ENCODE measurements at places on chromosomes 4 and X. TPM values are rescaled to one million over a fixed set of nuclear protein-coding genes. Genes with fewer than 3 reads are reported as not detected.

GRCh38 chrX:71935476-71935875, 24.8 kb downstream of the NHSL2 start:
- no peaks in the 10 kb centered on the region for H3K4me1 ChIP-seq
- H3K27me3 ChIP-seq = no peaks in the 10 kb centered on the region
- H3K27ac ChIP-seq = no peak overlapping the region
- peak; percentile 65 for DNase-seq
- H3K36me3 ChIP-seq = no peaks in the 10 kb centered on the region
- H3K4me3 ChIP-seq = no peak overlapping the region

GRCh38 chr4:144611850-144612249, 34.1 kb upstream of the HHIP start:
- no peak overlapping the region for H3K4me3 ChIP-seq
- no peak overlapping the region for H3K27ac ChIP-seq
- DNase-seq = no peak
- no peaks in the 10 kb centered on the region for H3K4me1 ChIP-seq

SULT1E1 gene
- not detected for total RNA-seq

GRCh38 chr4:22848332-22848731, 155.6 kb downstream of the GBA3 start:
- no peak overlapping the region for H3K4me3 ChIP-seq
- no peaks in the 10 kb centered on the region for H3K27me3 ChIP-seq
- H3K4me1 ChIP-seq = no peaks in the 10 kb centered on the region
- H3K27ac ChIP-seq = no peak overlapping the region
- DNase-seq = no peak

DGKK gene
- total RNA-seq = not detected

DNA sequence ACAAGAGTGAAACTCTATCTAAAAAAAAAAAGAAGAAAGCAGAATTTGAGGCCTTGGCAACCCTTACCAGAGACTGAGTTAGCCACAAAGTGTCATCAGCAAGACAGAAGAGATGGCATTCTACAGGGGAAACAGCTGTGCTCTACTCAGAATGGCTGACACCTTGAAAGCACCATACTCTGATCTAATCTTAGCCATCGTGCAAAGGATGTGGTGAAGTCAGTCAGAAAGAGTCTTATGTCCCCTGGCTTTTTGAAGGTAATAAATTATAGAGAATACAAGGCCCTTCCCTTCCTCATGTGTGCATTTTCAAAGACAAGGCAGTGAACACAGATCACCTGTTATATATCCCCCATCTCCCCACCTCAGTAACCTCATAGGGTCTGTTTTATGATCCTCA, 13.2 kb downstream of the CLNK start:
- H3K27me3 ChIP-seq = no peaks in the 10 kb centered on the region
- no peaks in the 10 kb centered on the region for H3K4me1 ChIP-seq
- H3K36me3 ChIP-seq = no peaks in the 10 kb centered on the region
- DNase-seq = no peak
- H3K27ac ChIP-seq = no peak overlapping the region

FAT4 gene
- 13.2 TPM for total RNA-seq

KIT gene
- 1.5 TPM for total RNA-seq

ADAMTS3 gene
- 2.8 TPM for total RNA-seq

DNA sequence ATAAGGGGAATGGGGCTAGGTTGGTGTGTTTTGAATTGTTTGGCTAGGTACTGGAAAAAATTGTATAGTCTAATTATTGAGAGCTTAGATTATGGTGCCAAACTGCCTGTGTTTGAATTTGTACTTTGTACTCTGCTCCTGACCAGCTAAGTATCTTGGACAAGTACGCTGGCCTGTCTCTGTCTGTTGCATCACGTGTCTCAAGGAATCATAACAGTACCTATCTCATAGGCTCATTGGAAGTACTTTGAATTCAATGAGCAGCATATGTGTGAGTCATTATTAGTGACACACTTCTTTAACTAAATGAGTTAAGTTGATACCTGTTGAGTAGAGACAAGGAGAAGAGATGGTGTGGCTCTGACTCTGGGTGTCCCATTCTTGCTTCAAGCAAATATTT, 69.5 kb upstream of the MND1 start:
- H3K27me3 ChIP-seq = no peaks in the 10 kb centered on the region
- DNase-seq = no peak
- H3K27ac ChIP-seq = no peak overlapping the region
- H3K36me3 ChIP-seq = no peaks in the 10 kb centered on the region
- H3K4me3 ChIP-seq = no peak overlapping the region

DNA sequence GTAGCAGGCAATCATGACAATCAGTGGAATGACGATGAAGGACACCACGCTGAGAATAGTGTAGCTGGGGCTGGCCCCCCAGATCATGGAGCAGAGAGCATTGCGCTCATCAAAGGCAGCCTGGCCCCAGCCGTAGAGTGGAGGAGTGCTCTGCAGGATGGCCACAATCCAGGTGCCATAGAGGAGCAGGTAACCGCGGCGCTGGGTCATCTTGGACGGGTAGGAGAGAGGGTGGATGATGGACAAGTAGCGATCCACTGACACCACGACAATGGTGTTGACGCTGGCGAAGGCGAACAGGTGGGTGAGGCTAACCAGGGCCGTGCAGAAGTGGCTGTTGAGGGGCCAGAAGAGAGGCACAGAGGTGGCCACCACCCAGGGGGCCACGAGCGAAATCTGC, 2.8 kb downstream of the GPR101 start:
- H3K27ac ChIP-seq = no peak overlapping the region
- H3K36me3 ChIP-seq = no peaks in the 10 kb centered on the region
- DNase-seq = no peak
- H3K27me3 ChIP-seq = peaks cover 5% of the 10 kb centered on the region

DNA sequence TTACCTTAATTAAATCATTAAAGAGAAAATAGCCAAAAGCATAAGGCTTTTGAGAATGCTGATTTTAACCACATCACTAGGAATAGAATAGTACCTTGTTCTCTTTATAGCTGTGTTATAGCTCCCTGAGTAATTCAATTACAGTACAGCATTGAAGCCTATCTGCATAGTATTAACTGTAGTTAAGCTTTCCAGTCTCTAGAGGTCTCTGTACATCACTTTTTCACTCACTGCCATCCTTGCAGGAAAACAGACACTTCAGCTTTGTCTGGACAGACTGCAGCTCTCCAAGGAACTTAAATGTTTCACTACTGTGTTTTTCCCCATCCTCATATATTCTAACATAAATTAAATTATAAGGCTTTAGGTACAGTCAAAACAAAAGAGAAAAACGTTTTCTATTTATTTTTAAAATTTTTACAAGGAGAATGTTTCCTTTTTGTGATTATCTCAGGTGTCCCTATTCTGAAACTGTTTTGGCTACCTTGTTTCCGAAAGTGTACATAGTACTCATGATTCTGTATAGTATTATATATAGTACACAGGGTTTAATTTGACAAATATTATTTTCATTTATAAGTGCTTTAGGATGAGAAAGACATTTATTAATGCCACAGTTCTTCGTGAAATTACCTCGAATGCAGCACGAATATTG, 407.9 kb downstream of the PCDH18 start:
- H3K4me1 ChIP-seq = no peaks in the 10 kb centered on the region
- DNase-seq = no peak
- peak overlapping the region; percentile 27 for H3K4me3 ChIP-seq

- no peak for DNase-seq
- no peak overlapping the region for H3K27ac ChIP-seq
- no peaks in the 10 kb centered on the region for H3K27me3 ChIP-seq
- H3K4me3 ChIP-seq = no peak overlapping the region
- H3K36me3 ChIP-seq = no peaks in the 10 kb centered on the region
Observed at GRCh38 chrX:149848855-149849254, 32.1 kb upstream of the MAGEA8 start.

- H3K36me3 ChIP-seq = no peaks in the 10 kb centered on the region
- H3K4me3 ChIP-seq = no peak overlapping the region
- H3K27ac ChIP-seq = no peak overlapping the region
- peak; percentile 85 for DNase-seq
- no peaks in the 10 kb centered on the region for H3K4me1 ChIP-seq
Observed at GRCh38 chrX:110450050-110450449, 91.4 kb downstream of the RTL9 start.

DNA sequence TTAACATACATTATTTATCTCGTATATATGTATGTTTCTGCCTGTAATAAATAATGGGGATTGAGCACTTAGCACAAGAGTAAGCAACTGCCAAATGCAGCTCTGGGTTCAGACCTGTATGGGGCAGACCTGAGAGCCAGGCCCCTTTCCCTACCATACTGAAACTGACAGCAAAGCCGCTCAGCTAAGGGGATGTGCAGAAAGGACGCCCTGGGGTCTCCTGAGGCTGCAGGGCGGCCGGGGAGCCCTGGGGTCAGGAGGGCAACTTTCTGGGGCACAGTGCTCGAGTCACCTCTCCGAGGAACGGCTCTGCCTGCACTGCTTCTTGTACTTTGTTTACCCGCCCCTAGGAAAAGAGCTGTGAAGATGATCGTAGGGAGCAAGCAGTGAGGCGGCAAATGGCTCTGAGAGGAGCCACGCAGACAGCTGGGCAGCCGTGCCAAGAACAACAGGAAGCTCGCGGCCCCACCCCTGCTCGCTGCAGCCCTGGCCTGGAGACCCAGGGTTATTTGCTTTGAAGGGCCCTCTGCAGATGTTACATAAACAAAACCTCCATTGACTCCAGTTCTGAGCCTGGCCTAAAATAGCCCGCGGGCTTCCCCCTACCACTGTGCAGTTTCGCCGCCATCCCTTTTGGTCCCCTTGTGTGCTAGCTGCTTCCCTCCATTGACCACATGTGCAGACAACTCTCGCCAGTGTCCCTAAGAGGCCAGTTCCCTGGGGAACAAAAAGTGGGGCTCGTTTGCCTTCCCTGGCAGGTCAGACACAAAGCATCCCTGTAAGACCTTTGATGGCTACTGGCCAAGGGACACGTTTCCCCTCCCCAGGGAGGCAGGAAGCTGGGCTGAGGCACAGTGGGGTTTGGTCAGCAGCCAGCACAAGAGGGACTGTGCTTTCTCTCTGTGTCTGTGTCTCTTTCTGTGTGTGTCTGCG, 111.3 kb upstream of the LNX1 start:
- H3K4me3 ChIP-seq = peak overlapping the region; percentile 38
- no peaks in the 10 kb centered on the region for H3K27me3 ChIP-seq
- peak overlapping the region; percentile 44 for H3K27ac ChIP-seq
- peaks cover 30% of the 10 kb centered on the region for H3K4me1 ChIP-seq
- DNase-seq = peak; percentile 89

DNA sequence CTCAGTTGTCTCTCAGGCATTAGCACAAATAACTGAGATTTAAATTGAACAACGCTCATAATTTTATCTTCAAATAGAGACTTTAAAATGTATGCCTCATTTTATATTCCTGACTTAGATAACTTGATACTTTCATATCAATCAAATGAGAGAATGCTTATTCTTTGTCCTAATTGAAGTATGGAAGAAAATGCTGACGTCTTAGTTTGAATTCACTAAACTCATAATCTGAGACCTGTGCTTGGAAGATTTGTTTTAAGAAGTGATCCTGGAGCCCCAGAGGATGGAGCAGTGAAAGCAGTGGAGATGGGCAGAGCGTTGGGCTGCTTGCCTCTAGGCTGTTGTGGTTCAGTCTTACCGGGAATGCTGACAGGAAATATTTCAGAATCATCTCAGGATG, 76.1 kb downstream of the ZNF518B start:
- no peaks in the 10 kb centered on the region for H3K36me3 ChIP-seq
- no peak overlapping the region for H3K4me3 ChIP-seq
- no peaks in the 10 kb centered on the region for H3K27me3 ChIP-seq
- DNase-seq = no peak

DNA sequence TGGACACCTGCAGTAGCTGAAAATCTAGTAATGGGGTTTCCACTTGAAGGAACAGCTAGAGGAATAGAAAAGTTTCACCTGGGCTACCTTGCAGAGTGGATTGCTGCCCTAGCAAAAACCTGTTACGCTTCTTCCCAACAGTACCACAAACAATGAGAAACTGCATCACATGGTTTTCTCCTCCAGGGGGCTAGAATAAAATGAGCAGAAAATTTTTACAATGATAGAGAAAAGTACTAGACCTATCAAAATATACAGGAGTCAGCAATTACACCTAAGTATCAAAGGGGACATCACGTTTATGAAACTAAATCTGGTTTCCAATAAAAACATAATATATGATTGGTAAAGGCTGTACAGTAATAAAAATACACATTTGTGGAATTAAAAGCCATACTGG, 423.1 kb upstream of the PITX2 start:
- H3K36me3 ChIP-seq = no peaks in the 10 kb centered on the region
- no peak overlapping the region for H3K4me3 ChIP-seq
- H3K27me3 ChIP-seq = no peaks in the 10 kb centered on the region

- H3K36me3 ChIP-seq = no peaks in the 10 kb centered on the region
- DNase-seq = peak; percentile 75
- H3K4me3 ChIP-seq = no peak overlapping the region
- H3K27ac ChIP-seq = no peak overlapping the region
- H3K27me3 ChIP-seq = no peaks in the 10 kb centered on the region
- H3K4me1 ChIP-seq = no peaks in the 10 kb centered on the region
Observed at GRCh38 chr4:127533028-127533700, 99.6 kb upstream of the INTU start.

DNA sequence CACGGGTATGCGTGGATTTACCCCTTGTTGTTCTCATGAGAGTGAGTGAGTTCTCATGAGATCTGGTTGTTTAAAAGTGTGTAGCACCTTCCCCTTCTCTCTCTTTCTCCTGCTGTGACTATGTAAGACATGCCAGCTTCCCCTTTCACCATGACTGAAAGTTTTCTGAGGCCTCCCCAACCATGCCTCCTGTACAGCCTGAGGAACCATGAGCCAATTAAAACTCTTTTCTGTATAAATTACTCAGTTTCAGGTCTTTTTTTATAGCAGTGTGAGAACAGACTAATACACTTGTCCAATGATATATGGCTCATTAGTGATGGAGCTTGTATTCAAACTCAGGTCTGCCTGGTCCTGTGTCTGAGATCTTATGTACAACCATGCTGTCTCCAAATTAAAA, 28.5 kb upstream of the RTL3 start:
- H3K27me3 ChIP-seq = no peaks in the 10 kb centered on the region
- DNase-seq = no peak
- no peaks in the 10 kb centered on the region for H3K36me3 ChIP-seq
- no peaks in the 10 kb centered on the region for H3K4me1 ChIP-seq
- no peak overlapping the region for H3K27ac ChIP-seq

- no peak for DNase-seq
- no peaks in the 10 kb centered on the region for H3K27me3 ChIP-seq
- no peak overlapping the region for H3K27ac ChIP-seq
- H3K4me3 ChIP-seq = no peak overlapping the region
Observed at GRCh38 chr4:76641758-76642157, 206.7 kb downstream of the SHROOM3 start.

Measured in right atrium auricular region (tissue), 2 donors.